ENCODE measurements at places on chromosomes 12 and 14.

DNA sequence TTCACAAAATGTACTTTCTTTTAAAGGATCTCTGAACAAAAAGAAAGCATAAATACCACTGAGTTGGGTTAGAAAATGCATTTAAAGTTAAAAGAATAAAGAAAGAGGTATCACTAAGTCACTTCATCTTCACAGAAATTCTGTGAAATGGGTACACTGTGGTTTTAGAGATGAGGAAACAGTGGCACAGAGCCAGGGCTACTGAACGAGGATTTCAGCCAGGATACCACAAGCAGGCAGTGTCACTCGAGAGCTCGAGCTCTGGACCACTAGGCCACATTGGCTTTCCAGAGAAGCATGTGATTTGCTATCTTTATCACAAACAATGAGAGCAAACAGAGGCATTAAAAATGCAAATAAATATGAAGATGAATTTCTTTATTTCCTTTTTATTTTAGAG lies 51.0 kb downstream of the WDHD1 start:
- no peak for DNase-seq

- DNase-seq: no peak
Observed at GRCh38 chr12:120628919-120629318, 11.5 kb upstream of the CABP1 start.

DNA sequence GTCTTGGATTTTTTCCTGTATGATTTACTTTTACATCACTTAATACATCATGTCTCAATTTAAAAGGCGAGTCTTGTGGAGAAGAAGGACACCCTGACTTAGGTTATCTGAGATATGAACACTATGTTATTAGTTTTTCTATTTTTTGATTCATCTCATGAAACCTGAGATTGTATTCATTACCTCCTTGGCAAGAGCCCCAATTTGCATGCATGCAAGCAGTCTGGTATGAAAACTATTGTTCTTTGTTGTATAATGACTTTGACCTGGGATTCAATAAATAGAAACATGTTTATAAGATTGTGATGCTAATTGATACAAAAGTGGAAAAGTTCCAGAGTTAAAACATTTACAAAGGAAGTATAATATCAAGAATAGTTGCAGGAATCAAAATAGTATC lies 576.1 kb downstream of the NOVA1 start:
- peak; percentile 74 for DNase-seq

DNA sequence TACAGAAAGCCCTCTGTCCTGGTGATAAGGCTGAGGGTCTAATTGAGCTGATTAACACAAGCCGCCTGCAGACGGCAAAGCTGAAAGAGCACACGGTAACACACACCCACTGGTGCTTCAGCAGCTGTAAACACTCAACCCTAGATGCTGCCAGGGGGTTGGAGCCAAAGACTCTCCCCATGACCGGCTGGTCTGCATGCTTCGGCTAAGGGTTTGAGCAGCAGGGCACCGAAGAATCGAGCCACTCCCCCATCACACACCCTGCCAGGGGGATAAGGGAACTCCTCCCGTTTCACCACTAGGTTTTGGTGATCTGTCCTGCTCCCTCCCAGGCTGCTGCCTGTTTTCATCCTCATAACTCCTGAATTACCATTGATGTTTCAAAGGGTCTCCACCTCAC lies 141.0 kb upstream of the OVCH1 start:
- DNase-seq: no peak

GRCh38 chr14:92481386-92481785 lies 32.2 kb upstream of the RIN3 start:
- no peak for DNase-seq

All from NCI-H526 treated with DMSO at 0.1 percent for 48 hours (cell line).